RPMI7951 (cell line): ENCODE measurements at places on chromosomes 12 and 14.
A peak's percentile ranks its signal among the peaks of the same experiment; 100 is the strongest.

GRCh38 chr12:124713041-124713435 is 145.6 kb upstream of the NCOR2 start:
- peak; percentile 40 for DNase-seq

DNA sequence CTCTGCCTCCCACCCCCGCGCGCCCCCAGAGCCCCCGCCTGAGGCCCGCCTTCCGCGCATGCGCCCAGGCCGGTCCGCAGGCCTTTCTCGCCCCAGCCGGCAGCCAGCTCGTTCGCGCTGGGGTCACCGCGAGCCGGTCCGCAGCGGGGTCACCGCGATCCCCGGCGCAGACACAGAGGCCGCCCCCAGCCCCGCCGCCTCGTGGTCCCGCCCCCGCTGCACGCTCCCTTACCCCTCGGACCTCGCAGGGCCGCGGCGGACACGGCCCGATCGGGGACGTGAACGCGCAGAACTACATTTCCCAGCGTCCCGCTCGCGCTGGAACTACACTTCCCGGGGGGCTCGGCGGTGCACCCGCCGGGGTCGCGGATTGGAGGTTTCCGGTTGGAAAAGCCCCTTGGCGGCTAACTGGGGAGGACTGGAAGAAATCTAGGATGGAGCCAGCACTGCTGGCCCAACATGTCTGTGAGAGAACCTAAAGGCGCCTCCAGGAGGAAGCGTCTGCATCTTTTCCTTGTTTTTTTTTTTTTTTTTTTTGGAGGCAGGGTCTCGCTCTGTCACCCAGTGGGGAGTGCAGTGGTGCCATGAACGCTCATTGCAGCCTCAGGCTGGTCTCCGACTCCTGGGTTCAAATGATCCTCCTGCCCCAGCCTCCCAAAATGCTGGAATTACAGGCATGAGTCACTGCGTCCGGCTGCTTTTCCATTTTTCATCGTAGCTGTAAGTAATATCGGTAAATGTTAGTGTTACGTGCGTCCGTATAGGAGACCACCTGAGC is at the start of gene ZNF605:
Gene ZNF605, minus strand, starts transcription at position 296 of the 778 bp plus-strand sequence. CDS start 10,671 bp downstream, outside the sequence.
- DNase-seq, result peak; percentile 86

DNA sequence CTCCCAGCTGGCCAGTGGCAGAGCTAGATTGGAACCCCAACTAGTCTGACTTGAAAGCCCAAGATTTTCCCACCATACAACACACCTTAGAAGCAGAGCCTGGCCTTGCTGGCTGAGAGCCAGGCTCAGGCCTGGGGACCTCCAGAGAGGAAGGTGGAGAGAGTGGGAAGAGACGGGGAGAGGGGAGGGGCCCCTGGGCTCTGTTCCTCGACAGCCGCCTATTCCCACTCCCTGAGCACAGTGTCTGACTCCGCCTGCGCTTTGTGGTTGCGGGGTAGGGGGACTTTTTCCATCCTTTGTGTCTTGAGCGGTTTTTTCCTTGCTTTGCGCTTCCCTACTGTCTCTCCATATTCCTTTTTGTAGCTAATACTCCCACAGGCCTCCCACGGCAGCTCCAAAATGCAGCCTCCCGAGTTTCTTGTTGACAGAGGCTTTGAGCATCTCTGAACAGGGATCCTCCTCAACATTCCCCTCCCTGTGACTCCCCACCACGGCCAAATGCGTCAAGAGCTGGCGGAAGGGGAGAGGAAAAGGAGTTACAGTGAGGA is 4.0 kb upstream of the KCNH3 start:
- DNase-seq, result no peak

DNA sequence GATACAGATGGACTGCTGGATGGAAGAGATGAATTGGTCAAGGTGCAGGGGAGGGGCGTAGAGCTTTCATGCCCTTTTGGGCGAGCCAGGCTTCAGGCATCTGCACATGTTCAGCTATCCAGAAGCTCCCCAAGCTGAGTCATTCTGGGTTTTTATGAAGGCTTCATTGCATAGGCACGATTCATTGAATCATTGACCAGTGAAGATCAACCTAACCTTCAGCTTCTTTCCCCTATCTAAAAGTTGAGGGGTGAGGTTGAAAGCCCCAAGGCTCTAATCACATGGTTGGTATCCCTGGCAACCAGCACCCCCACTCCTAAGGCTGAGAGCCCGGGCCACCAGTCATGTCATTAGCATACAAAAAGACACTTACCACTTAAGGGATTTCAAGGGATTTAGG is 36.3 kb downstream of the RPS29 start:
- peak; percentile 7 for DNase-seq
